ENCODE measurements at places on chromosomes 12 and 14.
A peak's percentile ranks its signal among the peaks of the same experiment; 100 is the strongest.

- peak; percentile 4 for DNase-seq
Measured at GRCh38 chr14:99626041-99626648, 18.8 kb upstream of the HHIPL1 start.

DNA sequence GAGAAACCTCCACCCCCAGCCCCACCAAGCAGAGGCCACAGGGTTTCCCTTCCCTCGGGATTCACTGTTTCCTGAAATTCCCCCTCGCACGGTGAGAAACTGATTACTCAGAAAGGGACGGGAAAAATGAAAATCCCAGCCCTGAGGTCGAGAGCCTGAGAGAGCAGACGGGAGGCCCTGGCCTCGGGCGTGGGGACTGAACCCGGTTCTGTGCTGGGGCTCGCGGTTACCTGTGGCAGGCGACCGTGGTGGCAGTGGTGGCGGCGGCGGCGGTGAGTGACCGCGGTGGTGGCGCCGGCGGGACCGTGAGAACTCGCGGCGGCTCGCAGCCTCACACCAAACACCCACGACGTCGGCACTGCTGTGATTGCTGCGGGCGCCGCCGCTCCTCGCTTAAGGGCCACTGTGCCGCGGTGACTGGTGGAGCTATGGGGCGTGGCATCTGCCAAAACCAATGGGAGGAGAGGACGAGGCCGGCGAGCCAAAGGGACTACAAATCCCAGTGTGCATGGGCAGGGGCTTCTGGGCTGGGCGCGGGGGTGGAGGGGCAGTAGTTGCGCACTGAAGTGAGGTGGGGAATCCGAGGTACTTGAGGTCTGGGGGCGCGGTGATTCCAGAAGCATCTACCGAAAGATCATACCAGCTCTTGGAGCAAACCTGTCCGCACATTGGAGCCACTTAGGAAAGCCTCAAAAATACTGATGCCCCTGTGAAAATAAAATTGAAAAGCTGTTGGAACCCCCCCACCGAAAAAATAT, at the start of gene LGMN:
LGMN (minus strand) TSS at position 369 of the 758 bp plus-strand sequence. CDS start 15,841 bp downstream, outside the sequence.
- peak; percentile 98 for DNase-seq

- no peak for DNase-seq
Measured at GRCh38 chr12:4829161-4829792, 80.4 kb upstream of the KCNA1 start.

- no peak for DNase-seq
Measured at GRCh38 chr12:24121911-24122310, 172.4 kb upstream of the SOX5 start.

DNA sequence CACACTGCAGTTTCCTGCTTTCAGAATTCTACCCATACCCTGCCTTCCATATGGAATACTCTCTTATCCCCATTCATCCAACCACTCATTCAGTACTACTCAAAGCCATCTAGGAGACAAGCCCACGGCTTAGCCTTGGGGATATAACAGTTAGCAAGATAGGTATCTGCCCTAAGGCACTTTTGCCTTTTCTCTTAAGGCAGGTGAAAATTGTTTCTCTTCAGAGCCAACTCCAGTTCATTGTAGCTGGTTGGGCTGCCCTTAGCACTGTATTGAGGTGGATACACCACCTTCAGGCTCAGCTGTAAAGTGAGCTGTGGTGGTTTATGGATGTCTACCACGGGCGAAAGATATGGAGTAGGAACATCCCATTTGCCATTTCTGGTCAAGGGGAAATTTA, 729.7 kb upstream of the TBX3 start:
- DNase-seq = no peak

GRCh38 chr12:48812389-48812788, 5.9 kb upstream of the CACNB3 start:
- no peak for DNase-seq

DNA sequence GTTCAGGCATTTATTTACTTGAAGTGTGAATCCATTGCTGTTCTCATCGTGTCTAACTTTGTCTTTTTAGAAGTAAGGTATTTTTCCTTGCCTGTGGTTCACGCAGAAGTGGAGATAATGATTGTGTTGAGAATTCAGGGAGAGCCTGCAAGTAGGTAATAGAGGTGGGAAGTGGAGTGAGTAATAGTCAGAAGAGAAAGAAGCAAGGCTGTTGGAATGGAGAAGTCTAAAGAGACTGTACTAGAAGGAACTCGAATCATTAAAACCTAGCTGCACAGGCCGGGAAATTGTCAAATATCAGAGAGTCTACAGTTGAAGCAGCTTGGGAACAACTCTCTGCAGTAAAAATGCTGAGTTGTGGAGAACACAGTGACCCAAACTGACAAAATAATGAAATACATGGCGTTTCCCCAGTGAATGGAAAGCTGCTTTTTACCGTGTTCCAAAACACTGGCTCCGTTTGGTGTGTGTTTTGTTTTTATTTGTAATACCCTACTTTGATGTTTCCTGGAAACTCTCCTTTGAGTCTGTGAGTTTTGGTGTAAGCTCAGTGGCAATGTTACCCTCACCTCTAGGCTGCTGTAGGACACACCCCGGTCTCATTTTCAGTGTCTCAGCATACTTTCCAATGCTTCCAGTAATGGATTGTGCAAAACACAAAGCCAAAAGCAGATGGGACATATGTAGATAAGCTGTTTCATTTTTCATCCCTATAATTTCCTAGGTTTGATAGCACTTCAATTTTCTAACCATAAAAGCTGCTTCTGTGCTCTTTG, 146.6 kb downstream of the CRADD start:
- DNase-seq = no peak

DNA sequence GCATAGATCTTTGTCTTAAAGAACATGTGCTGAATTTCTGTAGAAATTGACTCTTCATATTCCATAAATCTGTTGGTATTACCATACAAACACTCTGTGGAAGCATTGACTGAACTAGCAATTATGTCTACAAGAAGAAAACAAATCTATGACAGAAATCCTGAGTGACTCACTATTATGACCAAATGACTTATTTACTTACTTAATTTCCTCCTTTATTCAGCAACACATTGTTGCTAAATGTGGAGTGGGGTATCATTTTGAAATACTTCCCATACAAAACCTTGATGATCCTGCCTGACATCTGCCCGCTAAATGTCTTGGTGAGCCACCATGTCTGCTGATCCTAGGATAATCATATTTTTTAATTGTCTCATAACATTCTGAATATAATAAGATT, 99.1 kb upstream of the SLCO1C1 start:
- DNase-seq = no peak

Data from iPS-NIHi11 (cell line).